ENCODE measurements at places on chromosomes 3 and 15.
A peak's percentile ranks its signal among the peaks of the same experiment; 100 is the strongest.

DNA sequence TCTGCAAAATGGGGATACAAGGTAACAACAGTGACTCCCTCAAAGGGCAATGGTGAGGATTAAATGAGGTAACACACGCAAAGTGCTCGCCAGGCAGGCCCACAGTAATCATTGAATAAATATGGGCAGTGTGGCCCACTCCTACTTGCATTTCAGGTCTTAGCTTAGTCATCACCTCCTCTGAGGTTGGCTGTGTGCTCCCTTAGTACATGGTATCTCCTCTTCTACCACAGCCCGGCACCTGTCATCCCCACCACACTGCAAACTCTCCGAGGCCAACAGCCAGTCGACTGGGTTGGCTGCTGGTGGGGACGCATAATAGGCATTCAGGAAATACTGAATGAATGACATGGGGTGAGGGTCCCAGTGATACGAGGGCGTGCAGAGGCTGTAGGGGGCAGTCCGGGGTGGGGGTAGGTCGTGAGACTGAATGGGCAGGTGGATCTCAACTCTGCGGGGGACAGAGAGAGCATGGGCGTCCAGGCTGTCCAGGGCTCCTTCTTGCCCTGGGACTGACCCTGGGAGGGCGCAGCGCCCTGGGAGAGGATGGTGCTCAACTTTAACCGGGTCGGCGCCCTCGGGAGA lies 375 bp upstream of the MYZAP start:
- DNase-seq: no peak

- no peak for DNase-seq
These were observed 503.9 kb downstream of the MAGI1 start for GRCh38 chr3:65534805-65535204.

GRCh38 chr15:62564886-62565633 lies 400.0 kb upstream of the C2CD4B start:
- no peak for DNase-seq

DNA sequence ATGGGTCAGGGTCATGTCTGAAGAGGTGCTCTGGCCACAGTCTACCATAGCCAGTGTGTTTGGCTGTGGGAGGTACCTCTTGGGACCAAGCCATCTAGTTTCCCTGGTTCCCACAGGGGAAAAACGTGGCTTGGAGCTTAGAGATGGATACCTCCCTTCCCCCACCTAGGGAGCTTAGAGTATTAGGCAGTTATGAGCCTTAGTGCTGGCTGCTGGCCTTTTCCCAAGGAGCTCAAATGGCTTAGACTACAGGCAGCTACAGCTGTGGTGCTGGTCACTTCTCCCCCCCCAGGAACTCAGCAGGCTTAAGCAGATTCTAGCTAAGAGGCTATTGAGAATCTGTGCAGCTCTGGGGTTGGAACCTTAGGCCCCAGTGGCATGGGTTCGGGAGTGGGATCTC lies 591.2 kb downstream of the NSUN3 start:
- no peak for DNase-seq

- DNase-seq: no peak
These were observed 44.5 kb downstream of the OXSM start for GRCh38 chr3:25834346-25834745.

GRCh38 chr3:9930804-9931418 lies 2.7 kb upstream of the CRELD1 start:
- DNase-seq: no peak

DNA sequence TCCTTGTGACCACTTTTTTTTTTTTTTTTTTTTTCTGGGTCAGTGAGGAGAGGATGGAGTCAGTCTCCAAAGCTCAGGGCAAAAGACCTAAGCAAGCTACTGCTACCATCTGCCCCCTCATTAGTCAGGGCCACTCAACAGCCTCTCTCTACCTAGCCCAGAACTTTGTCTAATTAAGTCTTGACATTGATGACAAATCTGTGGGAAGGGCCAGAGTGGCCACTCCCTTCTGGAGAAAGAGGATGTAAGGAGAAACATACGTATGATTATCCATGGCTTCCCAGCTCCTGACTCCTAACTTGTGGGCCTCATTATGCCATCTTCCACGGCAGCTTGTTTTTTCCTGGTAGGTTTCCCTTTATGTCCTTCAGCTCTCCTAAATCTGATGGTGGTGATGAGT lies 37.9 kb downstream of the NR1I2 start:
- no peak for DNase-seq

GRCh38 chr3:112115161-112115739 lies 17.8 kb downstream of the GCSAM start:
- DNase-seq: no peak

- DNase-seq: no peak
These were observed 19.6 kb upstream of the CHRNB4 start for GRCh38 chr15:78660584-78660983.

DNA sequence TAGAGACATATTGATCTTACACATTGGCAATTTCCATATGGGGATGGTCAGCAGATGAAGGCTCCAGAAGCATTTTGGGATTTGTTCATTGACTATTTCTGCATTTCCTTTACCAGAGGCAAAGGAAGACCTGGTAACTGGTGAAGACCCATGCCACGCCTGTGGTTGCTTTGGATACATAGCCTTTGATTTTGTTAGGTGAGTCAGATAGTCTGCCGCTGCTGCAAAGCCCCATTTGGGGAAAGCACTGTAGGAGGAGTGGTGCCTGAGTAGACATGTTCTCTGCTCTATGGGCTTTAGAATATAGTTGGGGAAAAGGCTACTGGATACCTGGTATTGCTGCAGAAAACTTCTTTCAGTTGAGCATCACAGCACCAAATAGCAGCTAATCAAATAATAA lies 56.8 kb downstream of the TFG start:
- DNase-seq: no peak

GRCh38 chr3:99878005-99878404 lies 60.3 kb downstream of the CMSS1 start:
- DNase-seq: no peak

- no peak for DNase-seq
These were observed 111.7 kb upstream of the SMAD3 start for GRCh38 chr15:66953523-66954229.

GRCh38 chr3:53693451-53693850 lies 152.8 kb downstream of the CHDH start:
- DNase-seq: no peak

GRCh38 chr3:100425316-100425715 lies 24.0 kb downstream of the LNP1 start:
- DNase-seq: no peak

DNA sequence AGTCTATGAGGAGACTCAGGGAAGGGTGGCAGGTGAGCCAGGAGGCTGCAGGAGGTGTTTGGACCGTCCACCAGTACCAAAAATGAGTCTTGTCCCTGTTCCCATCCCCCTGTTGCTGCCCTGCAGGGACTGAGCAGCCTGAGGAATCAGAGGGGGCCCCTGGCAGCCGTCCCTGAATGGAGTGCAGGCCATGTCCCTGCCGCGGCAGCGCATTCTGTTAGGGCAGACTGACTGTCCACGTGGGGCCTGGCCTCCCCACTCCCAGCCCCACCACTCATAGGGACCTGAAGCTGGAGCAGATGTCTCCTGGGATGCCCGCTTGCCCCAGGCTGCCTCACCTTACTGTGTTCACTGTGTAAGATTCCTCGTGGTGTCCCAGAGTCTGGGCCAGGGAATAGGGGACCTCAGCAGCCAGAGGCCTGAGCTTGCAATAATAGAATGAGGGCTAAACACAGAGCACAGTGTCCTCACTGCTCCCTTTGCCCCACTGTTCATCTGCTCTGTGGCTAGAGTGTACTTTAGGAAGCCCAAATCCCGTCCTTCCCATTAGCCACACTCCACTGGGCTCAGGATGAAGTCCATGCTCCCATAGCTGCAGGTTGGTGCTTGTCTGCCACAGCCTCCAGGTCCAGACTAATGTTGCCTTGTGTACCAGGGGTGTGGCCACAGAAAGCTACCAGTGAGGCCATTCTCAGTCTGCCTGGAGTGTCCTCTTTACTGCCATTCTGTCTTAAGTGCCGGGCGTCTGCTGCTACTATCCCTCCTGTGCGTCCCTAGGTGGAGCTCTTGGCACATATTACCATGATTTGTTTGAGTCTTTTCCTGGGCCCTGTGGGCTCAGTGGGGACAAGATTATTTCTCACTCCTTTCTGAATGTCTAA lies 63.2 kb downstream of the HCN4 start:
- no peak for DNase-seq

- no peak for DNase-seq
These were observed 45.6 kb downstream of the SENP2 start for GRCh38 chr3:185631508-185632206.

DNA sequence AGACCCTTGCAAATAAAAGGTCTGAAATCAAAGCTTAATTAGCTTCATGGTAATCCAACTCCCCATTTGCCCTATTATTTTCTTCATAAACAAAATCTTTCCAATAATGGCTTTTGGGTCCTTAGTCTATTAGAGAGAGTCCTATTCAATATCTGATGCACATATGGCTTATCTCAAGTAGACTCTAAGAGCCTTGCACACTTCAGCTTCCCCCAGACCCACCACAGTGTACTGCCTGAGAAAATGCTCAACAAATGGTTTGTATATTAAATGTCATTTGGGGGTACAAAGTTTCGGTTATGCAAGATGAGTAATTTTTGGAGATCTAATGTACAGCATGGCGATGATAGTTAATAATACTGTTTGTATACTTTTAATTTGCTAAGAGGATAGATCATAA lies 28.9 kb downstream of the FSTL1 start:
- DNase-seq: no peak

- DNase-seq: no peak
These were observed 39.5 kb downstream of the TMEM108 start for GRCh38 chr3:133077688-133078087.

DNA sequence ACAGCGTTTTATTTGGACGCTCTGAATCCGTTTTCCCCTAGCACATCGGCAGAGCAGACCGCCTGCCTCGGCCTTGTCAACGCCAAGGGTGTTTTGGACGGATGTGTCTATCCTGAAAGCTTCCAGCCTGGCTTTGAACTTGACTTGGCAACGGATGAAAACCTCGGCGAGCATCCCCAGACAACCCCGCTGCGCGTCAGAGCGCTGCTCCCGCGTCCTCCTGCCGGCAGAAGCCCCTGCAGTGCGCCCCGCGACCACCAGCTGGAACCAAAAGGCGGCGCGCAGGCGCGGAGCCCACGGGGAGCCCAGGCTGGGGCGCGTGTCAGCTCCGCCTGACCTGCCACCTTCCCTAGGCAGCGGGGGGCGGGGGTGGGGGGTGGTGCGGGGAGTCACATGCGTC lies 26.2 kb upstream of the ARL8B start:
- DNase-seq: peak; percentile 49

DNA sequence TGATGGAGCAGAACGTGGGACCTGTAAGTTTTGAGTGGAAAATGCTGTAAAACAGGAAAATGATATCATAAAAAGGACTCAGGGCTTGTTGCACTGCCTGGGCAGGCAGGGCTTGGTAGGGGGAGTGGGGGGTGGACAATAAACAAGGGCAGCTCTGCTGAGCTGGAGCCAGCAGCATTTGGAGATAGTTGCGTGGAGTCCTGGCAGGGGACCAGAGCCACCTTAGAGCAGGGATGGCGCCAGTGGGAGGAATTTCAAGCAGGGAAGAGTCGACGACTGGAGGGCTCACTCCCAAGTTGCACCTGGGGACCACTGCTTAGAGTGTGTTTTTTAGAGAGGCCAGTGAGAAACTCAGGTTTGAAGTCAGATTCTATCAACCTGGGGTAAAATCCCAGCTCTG lies 22.7 kb upstream of the FRMD4B start:
- no peak for DNase-seq

DNA sequence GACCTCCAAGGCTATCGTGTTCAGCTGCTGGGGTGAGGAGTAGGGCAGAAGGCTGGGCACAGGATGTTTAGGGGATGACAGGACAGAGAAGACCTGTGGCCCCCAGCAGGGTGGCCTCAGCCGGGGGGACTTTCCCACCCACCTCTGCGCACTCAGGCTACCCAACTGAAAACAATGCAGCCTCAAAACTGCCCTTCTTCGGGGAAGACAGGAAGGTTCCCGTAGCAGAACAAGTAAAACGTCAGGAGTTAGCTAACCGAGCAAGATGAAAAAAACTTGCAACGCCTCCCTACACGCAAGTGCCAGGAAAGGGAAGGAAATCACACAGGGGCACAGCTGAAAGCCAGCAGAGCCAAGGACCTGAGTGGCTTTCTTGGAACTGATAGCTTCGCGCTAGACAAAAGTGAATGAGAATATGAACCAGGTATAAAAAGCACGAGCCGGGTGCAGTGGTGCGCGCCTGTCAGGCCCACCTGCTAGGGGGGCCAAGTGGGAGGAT lies 38.4 kb upstream of the FURIN start:
- DNase-seq: no peak

DNA sequence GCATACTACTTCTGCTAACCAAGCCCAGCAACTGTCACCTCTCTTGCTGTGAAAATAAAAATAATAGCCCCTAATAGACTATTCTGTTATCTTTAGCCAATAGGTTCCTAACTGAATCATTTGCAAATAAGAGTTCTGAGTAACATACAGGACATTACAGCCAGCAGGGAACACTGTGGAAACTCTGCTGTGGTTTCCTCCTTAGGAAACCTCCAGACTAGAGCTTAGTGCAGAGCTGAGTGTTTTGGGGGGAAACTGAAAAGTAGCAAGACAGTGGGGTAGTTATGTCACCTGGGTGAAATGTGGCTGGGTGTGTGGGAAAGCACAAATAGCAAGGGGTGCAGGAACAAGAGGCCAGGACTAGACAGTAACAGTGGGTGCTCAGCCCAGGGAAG lies 32.4 kb downstream of the DZIP1L start:
- no peak for DNase-seq

DNA sequence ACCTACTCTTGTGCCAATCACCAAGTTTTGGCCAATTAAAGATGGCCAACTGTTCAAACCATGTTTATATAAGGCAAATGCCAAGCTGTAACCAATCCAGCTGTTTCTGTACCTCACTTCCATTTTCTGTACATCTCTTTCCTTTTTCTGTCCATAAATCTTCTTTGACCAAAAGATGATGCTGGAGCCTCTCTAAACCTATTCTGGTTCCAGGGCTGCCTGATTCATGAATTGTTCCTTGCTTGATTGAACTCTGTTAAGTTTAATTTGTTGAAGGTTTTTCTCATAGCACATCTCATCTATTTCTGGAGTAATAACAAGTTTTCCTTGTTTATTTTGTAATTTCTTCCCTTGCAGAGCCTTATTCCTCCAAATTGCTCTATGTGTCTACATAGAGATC lies 115.3 kb upstream of the SMAD3 start:
- DNase-seq: no peak

DNA sequence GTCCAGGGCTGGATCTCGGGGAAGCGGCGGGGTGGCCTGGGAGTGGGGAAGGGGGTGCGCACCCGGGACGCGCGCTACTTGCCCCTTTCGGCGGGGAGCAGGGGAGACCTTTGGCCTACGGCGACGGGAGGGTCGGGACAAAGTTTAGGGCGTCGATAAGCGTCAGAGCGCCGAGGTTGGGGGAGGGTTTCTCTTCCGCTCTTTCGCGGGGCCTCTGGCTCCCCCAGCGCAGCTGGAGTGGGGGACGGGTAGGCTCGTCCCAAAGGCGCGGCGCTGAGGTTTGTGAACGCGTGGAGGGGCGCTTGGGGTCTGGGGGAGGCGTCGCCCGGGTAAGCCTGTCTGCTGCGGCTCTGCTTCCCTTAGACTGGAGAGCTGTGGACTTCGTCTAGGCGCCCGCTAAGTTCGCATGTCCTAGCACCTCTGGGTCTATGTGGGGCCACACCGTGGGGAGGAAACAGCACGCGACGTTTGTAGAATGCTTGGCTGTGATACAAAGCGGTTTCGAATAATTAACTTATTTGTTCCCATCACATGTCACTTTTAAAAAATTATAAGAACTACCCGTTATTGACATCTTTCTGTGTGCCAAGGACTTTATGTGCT lies 527 bp downstream of the B2M start:
- no peak for DNase-seq

All from progenitor cell of endocrine pancreas (in vitro differentiated cells).